ENCODE measurements at places on chromosomes 12 and 14. TPM values are rescaled to one million over a fixed set of nuclear protein-coding genes. Genes with fewer than 3 reads are reported as not detected.

Gene CPSF2
- 70.6 TPM for total RNA-seq

Gene PRB3
- total RNA-seq: not detected

Gene L3HYPDH
- total RNA-seq: 39.6 TPM

Gene SLC17A8
- not detected for total RNA-seq

- DNase-seq: no peak
These were observed 46.6 kb upstream of the ESRRB start for GRCh38 chr14:76329154-76329928.

DNA sequence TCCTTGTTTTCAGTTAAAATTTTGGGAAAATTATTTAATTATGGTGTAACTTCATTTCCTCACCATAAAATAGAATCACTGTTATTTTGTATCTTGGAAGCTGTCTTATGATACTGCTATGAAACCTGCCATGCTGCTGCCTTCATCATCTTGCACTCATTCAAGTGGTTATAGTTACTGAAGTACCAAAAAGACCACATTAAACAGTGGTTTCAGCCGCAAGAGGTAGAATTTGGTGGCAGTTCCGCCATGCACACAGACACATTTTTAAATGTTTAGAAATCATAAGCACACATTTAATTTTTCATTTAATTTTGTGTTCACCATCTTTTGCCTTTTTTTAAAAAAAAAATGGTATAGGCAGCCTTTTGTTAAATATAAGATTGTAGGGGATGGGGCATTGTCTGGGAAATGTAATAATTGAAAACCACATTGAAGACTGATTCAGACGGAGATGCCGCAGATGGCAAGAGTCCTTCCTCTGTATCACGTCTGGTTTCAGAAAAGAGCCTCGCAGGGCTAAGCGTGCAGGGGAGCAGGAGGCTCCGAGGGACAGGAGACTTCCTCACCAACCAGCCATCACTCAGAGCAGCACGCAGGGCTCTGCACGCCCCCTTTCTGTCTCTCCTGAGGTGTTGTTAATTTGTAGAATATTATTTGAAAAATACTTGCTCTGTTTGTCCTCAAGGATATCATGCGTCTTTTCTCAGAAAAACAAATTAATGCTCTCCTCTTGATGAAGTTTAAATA is 115.2 kb upstream of the PELI2 start:
- no peak for DNase-seq

GRCh38 chr14:53619691-53620231 is 336.9 kb downstream of the BMP4 start:
- DNase-seq: peak; percentile 35

DNA sequence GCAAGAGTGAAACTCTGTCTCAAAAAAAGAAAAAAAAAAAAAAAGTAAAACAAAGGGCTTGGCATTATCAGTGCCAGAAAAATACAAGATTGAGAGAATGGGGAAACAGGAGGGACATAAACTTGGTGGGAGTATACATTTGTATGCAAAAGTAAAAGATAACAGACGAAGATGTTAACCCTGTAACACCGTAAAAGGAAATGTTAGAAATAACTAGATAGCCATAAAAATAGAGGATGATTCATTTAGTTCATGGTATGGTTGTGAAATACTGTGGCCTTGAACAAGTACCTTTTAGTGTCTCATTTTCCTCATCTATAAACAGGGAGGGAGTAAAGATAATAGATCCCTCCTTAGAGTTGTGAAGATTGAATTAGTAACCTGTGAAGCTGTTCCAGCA is 33.3 kb downstream of the ATP2A2 start:
- peak; percentile 63 for DNase-seq

DNA sequence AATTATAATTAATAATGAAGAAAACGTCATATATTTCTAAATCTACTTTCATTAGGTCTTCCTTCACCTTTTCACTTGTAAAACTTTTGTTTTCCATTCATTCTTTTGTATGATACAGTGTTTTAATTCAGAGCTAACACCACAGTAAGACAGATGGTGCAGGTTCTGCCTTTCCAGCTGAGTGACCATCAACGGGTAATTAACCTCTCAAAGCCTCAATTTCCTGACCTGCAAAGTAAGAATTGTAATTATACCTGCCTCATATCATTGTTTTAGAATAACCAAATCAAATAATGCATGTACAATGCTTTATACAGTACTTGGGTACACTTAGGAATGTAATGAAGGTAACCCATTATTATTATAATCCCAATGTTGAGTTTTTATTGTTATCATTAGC is 157.6 kb downstream of the FOXA1 start:
- DNase-seq: no peak

DNA sequence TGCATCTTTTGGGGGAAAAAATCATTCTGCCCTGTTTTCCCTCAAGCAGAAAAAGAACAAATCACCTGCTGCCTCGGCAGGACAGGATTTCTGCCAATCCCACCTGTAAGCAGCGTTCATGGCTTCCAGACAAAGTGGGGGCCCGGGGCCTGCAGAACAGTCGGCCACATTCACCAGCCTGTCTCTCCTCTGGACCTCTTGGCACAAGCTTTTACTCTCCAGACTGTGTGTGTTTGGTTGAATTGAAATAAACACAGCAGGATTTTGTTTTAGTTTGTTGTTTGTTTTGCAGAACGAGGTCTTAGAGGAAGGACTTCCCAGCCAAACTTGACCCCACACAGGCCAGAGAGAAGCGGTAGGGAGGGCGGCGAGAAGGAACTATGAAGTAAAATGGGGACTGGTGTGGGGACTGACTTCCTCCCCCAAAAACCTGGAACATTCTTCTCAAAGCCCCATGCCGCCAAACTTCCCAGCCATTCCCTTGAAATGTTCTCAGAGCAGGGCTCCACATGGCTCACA is 41.7 kb upstream of the FOS start:
- no peak for DNase-seq

GRCh38 chr12:53991077-53991460 is 6.1 kb downstream of the HOXC10 start:
- peak; percentile 69 for DNase-seq

- no peak for DNase-seq
These were observed 82.1 kb downstream of the SPTSSA start for GRCh38 chr14:34379816-34380470.

DNA sequence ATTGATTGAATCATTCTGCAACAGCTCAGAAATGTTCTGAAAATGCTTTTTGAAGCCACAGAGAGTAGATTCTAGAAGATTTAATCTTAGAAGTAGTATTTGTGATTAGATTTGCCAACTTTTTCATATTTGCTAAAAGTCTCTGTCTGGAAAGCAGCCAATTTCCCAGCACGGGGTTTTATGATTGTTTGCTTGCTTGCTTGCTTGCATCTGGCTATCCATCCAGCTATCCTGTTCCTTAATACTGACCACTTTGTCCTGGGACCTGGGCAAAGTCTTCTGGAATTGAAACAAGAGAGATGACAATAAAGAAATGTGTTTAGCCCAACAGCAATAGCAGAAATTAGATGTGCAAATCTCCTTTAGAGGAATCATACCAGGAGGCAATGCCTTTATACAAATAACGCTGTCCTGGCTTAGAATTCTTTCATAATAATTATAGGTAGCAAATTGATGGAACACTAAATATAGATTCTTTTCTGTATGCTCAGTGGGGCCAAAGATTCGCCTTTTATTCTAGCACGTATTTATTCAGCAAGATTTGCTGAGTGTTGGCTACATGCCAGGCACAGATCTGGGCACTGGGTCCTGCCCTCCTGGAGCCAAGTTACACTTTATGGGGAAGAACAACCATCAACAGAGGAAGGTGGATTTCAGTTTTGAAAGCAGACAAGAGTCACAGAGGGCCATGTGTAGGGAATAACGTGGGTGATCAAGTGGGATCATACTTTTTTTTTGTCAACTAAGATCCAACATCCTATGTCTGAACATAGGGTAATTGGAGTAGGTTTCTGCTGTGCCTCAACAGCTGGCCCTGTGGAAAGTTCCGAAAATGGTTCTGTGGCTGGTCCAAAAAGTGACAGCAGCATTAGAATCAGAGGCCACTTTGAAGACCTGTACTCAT is 25.3 kb downstream of the MYBPC1 start:
- DNase-seq: no peak

DNA sequence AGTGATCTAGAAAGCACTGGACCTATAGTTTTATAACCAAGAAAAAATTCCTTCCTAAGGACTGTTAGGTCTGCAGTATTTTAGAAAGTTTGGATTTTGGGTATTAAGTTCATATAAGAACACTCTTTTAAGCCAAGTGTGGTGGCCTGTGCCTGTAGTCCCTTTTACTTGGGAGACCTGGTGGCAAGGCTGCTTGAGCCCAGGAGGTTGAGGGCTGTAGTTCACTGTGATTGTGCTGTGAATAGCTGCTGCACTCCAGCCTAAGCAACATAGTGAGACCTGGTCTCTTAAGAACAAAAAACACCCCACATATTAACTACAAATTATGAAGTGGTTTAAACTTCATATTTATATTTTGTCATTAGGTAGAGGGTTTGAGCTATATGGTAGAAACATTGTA is 9.7 kb downstream of the DNM1L start:
- no peak for DNase-seq

DNA sequence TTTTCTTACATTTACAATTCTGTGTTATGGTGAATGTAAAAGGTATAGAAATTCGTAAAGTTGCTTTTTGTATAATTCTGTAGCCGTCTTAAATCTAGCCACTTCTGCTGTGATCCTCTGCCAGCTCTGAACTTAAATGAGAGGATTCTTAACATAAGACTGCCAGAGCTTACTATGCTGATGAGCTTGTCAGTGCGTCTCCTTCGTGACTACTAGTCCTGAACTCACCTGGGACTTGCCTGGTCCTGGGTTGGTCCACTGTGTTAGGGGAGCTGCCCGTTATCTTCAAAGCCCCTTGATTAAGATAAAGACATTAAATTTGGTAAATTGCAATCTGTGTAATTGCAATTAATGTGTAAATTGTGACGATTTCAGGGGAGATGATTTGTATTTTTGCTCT is 44.7 kb downstream of the UNC79 start:
- DNase-seq: no peak

- no peak for DNase-seq
These were observed 739.7 kb downstream of the SLC6A15 start for GRCh38 chr12:84172823-84173424.

GRCh38 chr12:84996759-84997158 is 39.3 kb downstream of the TSPAN19 start:
- DNase-seq: no peak

- DNase-seq: peak; percentile 79
These were observed at the start of gene ATL1 for GRCh38 chr14:50559990-50560930. ATL1 (plus strand) TSS chr14:50560145; CDS start chr14:50560266, 121 bp downstream.

- no peak for DNase-seq
These were observed 5.8 kb upstream of the KRT80 start for GRCh38 chr12:52197371-52198231.

- peak; percentile 26 for DNase-seq
These were observed 18.0 kb downstream of the LRRC74A start for GRCh38 chr14:76844223-76844622.
